ENCODE measurements at places on chromosomes 12 and 14. TPM values are rescaled to one million over a fixed set of nuclear protein-coding genes. Genes with fewer than 3 reads are reported as not detected.

The OR4K2 gene
- total RNA-seq = not detected

The C12orf60 gene
- total RNA-seq = 3.6 TPM

The BCL11B gene
- total RNA-seq = 1.3 TPM

The SLC6A13 gene
- 0.53 TPM for total RNA-seq

The KRT73 gene
- total RNA-seq = 0.11 TPM

The REP15 gene
- total RNA-seq = 0.95 TPM

The ADCY4 gene
- total RNA-seq = 12.6 TPM
